Nucleus accumbens (tissue), 56 donors: ENCODE measurements at places on chromosomes 2 and 18.

GRCh38 chr2:72271766-72272641, 124.3 kb upstream of the CYP26B1 start:
- no peak for DNase-seq

- DNase-seq, result no peak
Measured at GRCh38 chr2:172230332-172230888, 127.7 kb upstream of the DLX2 start.

- no peak for DNase-seq
Measured at GRCh38 chr18:73948497-73948896, 199.1 kb downstream of the FBXO15 start.

GRCh38 chr18:67672155-67672554, 155.6 kb upstream of the DSEL start:
- no peak for DNase-seq

DNA sequence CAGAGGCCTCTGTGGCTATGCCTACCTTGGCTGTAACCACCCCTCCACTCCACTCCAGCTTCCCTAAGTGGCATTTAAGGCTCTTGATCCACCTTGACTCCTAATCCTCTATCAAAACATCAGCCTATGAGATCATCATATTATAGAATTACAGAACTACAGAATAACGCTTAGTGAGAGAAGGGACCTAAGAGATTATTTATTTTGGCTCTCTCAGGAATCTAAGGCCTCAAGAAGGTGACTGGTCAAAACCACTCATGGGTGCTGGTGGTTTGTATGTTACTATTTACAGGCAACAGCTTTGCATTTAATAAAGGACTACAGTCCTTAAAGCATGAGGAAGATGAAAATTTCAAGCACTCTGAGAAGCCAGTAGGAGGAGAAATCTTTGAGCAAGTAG, 118.8 kb downstream of the FSHR start:
- no peak for DNase-seq
